Myocyte (in vitro differentiated cells): ENCODE measurements at places on chromosomes 16 and 17.

DNA sequence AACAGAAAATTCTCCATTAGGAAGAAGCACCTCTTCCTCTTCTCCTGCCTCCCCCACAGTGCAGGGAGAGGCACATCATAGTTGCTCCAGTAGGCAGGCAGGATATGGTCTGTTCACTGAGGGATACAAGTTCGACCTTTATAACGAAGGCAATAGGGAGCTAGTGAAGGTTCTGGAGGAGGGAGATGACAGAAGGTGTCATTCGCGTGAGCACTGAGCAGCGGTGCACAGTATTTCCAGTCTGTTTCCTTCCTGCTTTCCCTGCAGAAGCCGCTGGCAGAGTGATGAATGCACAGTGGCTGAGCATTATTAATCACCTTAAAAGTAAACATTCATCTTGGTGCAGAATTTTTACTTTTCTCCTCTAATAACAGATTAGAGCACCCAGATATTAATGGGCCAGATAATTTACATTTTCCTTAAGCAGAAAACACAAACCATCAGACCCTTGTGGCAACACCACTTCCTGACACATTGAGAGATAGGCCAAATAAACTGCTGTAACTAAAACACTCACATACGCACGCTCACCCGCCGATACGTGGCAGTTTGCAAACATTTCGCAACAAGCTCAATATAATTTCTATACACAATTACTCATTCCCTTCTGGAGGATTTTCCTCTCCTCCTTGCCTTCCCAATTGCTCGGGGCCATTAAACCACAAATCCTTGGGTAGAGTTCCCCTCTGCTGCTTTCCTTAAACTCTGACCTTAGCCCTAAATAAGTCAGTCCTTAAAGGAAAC is 69.5 kb downstream of the AIPL1 start:
- DNase-seq = no peak

- no peak for DNase-seq
Measured at GRCh38 chr16:30566531-30566930, 5.0 kb downstream of the ZNF688 start.

GRCh38 chr16:86390335-86390734 is 120.0 kb upstream of the FOXF1 start:
- no peak for DNase-seq

DNA sequence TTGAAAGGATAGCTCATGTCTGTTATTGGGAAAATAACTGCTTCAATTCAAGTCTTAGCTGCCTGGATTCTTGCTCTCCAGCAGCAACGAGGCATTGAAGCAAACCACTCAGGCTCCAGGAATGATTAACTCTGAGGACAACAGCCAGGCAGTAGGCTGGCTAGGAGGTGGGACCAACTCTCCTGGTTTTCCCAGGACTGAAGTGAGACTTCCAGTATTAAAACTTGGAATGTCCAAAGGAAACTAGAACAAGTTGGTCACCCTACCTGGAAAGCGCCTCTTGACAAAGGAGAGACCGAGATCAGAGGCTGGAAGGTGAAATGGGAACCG is 100.7 kb downstream of the SALL1 start:
- no peak for DNase-seq

- DNase-seq = no peak
Measured at GRCh38 chr17:79905832-79906231, 66.6 kb upstream of the CBX4 start.

GRCh38 chr16:24035127-24035842 is 199.5 kb downstream of the PRKCB start:
- no peak for DNase-seq

GRCh38 chr16:46855389-46855788 is 24.4 kb upstream of the C16orf87 start:
- no peak for DNase-seq

DNA sequence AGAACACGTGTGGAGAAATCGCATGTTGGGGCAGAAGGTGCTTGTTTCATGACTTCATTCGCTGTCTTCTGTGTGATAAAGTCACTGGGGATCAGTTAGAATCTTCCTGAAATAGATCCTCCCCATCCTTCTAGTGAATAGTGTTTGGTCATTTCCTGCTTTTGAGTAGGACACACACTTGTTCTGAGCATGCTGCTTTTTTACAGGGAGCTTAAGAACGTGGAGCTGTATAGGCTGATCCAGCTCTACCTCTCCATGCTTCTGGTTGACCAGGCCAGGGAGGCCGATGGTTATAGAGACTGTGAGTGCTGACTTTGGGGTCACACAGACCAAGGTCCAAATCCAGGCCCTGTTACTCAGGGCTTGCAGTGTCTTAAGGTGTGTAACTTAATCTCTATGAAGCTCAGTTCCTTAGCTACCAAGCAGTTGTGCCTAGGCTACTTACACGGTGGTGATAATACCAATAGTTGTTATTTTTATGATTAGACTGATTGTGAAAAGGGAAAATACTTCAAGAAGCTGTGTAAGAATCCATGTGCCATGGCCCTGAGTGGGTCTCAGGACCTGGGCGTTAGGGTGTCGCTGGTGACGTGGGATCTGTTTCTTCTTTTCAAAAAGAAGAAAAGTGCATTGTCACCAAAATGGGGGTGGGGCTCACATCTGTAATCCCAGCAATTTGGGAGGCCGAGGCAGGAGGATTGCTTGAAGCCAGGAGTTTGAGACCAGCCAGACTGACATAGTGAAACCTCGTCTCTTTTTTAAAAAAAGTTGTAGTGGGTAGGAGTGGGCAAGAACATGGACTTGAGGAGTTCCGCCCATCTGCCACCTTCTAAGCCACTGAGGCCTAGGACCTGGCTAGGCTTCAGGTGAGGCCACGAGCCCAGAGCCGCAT is 64.1 kb upstream of the LGALS9 start:
- DNase-seq = no peak

DNA sequence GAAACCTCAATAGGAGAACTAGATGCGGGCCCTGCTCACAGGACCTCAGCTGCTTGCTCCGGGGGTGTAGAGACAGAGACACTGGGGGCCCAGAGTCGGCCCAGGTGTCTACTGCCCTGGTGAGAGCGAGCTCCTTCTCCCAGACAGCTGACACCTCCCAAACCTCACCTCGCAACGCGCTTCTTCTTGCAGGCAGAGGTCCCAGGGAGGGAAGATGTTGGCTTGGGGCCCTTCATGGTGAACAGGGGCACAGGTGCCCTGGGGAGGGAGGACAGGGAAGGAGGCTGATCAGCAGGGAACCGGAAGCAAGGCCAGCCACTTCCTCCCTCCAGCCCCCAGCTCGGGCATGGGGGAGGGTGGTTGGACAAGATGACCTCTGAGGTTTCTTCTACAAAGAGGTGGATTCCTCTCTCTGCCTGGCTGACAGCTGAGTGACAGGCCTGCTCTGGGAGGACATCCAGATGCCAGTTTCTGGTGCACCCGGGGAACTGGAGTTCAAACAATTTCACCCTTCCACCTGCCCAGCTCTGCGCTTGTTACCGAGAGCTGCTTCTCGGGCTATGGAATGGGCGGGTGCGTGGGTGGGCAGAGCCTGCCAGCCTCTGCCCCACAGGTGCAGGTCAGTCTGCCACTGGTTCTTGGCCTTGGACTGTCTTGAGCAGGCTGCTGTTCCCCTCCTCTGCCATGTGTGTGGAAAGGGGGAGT is 11.7 kb upstream of the GFAP start:
- DNase-seq = peak; percentile 21
